ENCODE measurements at places on chromosomes 6 and 20.

- no peak for DNase-seq
Measured at GRCh38 chr6:2104524-2104880, 140.9 kb downstream of the GMDS start.

- DNase-seq = no peak
Measured at GRCh38 chr20:32445539-32446273, 87.6 kb downstream of the ASXL1 start.

GRCh38 chr6:125154761-125155135 lies 1.2 kb downstream of the TPD52L1 start:
- no peak for DNase-seq

DNA sequence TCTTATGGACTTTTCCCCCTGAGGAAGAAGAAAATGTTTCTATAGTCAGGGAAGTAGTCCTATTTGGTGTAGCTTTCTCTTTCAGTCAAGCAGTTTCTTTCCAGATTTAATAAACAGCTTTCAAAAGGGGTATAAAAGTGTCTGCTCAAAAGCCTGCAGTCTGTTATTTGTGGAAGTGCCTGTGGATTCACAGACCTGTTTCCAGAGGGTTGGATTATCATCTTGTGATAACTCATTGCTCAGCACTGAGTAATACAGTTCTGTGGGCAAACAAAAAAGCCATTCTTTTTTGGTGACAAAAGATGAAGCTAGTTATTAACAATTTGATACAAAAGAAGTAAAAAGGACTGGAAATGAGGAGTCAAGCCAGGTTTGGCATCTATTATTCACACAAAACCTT lies 358.2 kb upstream of the ID4 start:
- DNase-seq = no peak

DNA sequence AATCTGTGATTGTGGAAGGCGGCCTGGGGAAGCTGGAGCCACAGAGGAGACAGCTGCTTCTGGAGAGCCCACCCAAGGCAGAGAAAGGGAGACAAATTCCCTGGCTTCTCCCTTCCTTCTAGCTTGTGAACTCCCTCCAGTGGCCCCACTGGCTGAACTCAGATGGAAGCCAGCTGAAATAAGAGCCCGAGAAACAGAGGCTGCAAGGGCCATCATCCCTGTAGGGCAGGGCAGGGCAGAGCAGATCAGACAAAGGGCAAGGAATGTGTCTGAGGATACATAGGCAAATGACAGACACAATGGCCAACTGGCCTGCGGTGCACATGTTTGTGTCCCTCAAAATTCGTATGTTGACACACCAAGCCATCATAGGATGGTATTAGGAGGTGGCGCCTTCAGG lies 25.3 kb downstream of the MDFI start:
- no peak for DNase-seq

DNA sequence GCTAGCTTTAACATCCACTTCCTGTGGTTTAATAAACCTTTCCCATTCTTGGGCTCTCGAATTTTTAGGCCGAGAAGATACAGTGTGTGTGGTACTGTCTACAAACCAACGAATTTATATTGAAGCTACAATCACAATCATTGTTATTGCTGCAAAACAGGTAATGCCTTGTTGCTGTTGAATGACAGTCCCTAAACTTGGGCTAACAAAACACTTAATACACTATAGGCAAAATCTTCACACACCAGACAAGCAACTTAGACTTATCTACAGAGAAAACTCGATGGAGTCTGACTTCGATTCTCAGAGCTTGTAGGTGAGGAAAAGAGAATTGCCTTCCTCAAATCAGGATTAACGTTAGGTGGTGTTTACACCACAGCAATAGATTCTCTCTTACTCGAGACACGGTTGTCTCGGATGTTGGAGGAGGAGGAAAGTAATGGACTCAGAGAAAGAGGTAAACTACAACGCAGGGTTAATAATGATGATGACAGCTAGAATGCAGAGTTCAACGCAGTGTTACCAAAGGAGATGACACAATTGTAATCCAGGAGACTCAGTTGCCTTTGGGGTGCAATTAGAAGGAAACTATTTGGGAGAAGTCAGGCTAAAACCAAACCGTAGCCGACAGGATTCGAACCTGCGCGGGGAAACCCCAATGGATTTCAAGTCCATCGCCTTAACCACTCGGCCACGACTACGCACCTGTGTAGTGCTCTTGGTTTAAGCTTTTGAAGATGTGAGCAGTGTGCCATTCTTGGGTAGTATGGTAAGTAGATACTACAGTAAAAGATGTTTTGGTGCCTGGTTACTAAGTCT lies 32.5 kb upstream of the ZNF184 start:
- DNase-seq = peak; percentile 87

DNA sequence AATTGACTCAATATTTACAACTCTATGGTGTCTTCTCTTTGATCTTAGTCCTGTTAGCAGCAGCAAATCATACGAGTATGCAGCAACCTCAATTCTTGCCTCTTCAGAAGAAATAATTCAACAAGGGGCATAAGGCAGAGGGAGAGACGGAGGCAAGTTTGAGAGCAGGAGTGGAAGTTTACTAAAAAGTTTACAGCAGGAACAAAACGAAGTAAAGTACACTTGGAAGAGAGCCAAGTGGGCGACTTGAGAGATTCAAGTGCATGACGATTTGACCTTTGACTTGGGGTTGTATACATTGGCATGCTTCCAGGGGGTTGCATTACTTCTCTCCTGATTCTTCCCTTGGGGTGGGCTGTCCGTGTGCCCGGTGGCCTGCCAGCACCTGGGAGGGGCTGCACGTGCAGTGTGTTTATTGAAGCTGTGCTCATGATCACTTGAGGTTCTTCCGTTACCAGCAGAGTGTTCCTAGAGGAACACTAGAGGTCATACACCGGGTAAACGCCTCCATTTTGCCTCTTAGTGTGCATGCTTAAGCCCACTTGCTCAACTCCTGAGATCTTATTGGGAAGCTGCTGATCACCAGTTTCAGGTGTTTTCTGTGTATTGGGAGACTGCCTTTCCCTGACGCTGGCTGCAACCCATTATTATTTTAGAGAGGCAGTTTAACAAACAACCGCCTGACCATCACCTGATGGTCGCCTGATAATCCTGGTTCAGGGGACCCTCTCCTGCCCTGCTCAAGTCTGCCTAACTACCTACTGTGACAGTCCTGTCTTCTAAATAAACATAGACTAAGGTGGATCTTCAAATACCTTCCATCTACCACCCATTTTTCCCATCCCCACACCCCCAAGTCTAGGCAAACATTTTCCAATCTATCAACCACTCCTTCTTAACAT lies 172.4 kb upstream of the MYLIP start:
- no peak for DNase-seq

- DNase-seq = no peak
Measured at GRCh38 chr20:52240802-52241201, 49.2 kb upstream of the ZFP64 start.

DNA sequence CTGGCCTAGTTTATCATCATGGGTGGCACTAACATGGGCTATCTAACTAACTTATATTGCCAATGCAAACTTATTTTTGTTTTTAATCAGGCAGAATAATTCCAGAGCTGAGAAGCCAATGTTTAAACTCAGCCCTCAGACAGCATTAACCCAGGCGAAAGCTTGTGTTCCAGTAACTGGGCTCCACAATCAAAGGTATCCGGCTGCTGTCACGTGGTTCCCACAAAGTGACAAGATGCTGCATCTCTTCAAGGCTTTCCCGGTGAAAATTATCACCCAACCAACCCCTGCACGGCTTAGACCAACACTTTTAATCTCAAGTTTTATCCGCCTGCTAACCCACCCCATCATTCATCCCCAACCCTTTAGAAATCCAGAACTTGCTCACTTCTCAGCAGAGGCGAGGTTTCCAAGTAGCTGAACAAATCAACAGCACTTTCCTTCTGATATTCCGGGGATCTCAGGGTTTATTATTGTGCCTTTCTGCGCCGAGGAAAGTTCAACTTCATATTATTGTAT lies 885 bp downstream of the MTCL3 start:
- no peak for DNase-seq

DNA sequence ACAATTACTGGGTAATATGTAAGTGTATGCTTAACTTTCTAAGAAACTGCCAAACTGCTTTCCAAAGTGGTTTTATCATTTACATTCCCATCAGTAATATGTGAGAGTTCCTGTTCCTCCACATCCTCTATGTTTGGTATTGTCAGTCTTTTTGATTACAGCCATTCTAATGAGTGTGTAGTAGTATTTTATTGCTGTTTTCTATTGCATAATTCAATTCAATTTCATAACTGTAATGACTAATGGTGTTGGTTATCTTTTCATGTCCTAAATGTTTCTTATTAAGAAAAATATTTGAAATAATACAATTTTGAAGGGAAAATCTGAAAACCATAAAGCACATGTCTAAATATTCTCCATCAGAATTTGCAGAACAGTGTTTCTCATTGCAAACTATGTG lies 119.3 kb downstream of the MAP3K7 start:
- no peak for DNase-seq

DNA sequence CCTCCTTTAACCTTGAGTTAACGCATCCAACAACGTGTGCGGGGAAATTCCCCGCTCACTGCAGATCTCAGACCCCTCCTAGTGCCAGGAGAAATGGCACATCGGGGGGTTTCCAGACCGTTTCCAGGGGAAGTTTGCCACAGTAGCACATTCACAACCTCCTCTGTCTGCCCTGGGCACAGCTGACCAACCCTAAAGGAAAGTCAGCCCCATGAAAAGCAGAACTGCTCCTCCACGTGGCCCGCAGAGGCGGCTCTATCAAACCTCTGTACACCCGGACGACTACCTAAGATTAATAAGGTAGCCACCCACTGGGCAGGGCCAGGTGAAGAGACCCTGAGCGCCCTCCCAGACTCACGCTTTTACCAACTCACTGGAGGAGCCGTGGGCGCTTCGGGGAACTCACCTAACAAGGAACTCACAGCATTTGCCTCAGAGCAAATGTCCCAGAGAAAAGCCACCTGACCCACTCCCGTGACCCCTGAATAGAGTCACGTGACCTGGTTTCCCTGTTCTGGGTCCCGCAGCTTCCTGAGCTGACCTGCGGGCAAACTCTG lies 93.1 kb downstream of the PRND start:
- peak; percentile 83 for DNase-seq

DNA sequence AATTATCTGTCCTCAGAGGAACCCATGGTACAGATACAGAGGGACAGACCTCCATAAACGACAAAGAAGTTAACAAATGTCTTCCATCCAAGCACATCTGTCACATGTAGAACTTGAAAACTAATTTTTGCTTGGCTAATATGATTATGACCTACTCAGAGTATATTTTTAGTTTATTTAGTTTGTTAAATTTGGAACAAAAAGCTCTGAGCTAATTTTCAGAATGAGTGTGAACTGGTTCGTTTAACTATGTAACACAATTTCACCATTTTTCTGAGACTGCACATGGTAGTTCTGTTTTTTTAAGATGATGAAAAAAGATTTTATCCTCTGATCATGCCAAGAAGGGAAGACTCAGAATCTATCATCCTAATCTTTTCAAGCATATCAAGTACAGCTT lies 34.4 kb upstream of the PREP start:
- DNase-seq = no peak

DNA sequence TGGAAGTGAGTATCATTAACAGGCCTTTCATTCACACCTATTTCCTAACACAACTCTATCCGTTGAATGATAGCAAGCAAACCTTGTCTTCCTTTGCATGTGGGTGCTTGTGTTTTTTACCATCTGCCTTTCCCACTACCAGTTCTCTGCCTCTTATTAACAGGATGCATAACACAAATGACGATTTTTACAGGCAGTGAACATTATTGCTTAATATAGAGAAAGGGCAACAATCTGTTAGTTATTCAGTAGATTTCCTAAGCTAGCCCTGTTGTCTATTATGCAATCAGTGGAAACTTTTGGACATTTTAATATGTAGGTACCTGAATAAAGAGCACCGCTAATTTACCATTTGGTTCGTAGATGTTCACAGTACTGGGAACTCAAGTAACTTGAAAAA lies 348.8 kb upstream of the PLCB4 start:
- no peak for DNase-seq

GRCh38 chr20:49775229-49775693 lies 37.4 kb upstream of the SLC9A8 start:
- DNase-seq = no peak

- DNase-seq = no peak
Measured at GRCh38 chr20:19626896-19627295, 131.2 kb upstream of the RIN2 start.

- no peak for DNase-seq
Measured at GRCh38 chr20:17419479-17420041, 111.6 kb downstream of the BFSP1 start.

DNA sequence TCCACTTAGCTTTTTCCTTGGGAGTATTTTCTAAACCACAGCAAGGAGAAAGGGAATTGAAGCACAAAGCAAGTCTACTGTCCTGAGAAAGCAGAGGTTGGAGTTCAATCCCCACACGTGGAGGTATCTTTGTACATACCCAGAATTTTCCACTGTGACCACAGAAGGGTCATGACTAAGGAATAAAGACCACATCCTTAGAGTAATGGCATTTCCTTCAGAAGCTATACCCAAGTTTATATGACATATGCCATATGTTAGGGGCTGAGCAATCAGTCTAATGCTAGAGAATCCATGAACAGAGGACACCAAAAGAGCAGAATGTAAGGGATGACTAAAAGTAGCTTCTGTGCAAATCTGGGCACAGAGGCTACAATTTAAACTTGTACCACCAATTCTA lies 46.4 kb downstream of the ATG5 start:
- no peak for DNase-seq
